ENCODE measurements at places on chromosomes 2 and 18.

DNA sequence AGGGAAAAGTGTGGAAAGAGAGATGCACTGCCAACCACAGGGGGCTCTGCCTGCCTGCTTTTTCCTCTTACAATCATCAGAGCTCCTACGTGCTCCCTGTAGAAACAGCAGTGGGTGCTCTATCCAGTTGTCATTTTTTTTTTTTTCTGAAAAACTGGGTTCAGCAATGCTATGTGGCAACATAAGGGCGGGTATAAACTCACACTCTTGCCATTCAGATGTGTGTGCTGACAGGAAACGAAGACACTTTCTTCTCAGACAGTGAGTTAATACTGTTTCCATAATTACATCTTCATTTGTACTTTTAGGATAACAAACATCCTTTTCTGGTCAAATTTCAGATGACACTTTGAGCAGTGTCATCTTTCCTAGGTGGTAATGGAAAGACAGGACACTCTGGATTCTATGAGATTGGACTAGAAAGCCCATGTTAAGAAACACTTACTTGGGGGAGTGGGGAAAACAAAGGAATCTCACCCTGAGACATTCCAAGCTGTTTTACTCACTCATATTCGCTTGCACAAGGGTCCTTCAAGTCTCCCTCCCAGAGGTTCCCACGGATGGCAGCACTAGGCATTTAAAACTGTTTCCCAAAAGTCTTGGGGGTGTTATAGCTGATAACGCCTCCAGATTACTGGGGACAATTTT is 41.3 kb downstream of the CCDC93 start:
- DNase-seq: no peak

DNA sequence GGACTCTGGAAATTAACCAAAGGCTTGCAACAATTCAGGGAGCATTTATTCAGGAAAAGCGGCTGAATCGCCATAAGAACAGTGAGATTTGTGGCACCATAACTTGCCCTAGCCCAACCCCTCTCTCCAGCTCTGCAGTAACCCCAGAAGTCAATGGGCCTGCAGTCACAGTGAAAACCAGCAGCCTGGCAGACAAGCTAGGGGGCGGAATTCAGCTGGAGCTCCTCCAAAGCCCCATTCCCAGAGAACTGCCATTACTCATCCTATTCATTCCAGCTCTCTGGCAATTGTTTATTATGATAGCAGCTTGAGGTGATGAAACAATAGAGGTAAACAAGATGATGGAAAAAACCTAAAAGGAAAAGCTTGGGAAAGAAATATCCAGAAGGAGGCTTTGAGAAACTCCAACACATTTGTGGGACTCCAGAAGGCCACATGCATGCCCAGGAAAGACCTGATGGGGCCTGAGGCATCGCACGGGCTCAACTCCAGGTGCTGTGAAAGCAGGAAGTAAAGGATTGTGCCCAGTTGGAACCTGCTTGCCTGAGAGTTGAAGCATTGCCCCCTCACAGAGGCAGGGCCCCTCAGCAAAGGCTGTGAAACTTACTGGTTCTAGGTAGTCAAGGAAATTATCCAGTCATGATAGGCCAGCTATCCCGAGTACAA is 126.7 kb downstream of the TWIST2 start:
- DNase-seq: no peak

- no peak for DNase-seq
Measured at GRCh38 chr2:160165996-160166395, 34.1 kb downstream of the ITGB6 start.

GRCh38 chr2:128091726-128092080 is 703 bp downstream of the UGGT1 start:
- DNase-seq: no peak

GRCh38 chr18:14086458-14087231 is 45.6 kb downstream of the ZNF519 start:
- no peak for DNase-seq

DNA sequence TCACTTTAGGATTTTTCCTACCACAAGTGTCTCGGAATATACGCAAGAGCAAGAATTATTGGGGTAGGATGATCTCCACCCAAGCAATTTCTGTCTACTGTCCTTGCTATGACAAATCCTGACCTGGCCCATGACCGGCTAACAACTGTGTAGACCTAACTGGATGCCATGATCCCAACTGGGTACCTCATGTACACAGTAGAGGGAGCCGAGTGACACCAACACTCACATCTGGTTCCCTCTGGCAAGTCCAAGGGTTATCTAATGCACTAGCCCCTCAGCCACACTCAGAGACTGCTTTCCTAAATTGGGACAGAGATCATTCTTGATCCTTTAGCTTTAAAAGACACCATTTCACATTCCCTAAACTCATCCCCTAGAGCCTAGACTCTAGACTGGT is 60.7 kb upstream of the ZNF532 start:
- no peak for DNase-seq

DNA sequence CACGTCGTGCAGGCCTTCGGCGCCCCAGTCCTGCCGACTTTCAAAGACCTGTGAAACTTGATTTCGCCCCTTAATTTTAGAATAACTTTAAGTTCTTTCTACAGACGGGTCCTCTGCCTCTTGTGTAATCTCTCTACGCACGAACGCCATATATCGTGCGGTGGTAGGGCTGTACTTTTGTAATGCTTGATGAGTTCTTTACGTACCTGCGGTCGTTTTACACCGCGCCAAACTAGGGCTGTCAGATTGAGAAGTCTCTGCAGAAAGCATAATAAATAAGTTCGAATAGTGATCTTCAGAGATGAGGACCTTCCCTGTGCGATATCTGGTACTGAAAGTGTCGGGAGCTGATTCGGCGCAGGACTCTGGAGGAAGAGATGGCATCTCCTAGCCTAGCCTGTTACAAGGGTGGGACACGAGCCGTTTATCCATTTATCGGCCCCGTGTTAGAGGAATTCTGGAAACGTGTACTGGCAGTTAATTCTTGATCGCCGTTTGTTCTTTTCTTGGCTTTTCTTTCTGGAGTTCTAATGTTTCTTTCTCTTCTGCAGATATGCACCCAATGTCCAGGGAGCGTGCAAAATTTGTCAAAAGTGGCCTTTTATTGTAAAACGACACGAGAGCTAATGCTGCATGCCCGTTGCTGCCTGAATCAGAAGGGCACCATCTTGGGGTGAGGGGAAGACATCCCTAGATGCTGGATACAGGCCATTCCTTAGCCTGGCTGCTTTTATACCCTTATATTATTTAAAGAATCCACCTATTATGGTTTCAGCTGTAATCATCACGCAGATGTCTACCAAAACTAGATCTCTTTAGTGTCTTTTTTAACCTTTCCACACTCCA is 781 bp upstream of the SLC5A6 start:
- peak; percentile 47 for DNase-seq

DNA sequence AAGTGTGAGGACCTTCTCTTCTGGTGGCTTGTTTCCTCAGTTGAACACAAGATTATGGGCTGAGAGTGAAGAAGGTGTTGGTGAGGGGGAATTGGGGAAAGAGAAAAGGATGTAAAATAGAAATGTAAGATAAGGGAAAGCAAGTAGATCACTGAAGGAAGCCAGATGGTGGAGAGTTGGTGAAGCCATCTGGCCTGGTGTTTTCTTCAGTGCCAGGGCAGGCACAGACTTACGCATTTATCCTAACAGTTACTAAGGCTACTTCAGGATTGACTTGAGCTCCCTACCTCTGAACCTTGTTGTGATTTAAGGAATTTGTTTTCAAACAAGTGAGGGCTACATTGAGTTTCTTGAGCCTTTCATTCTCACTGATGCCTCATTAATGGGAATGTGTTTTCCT is 113.8 kb downstream of the GALNT1 start:
- no peak for DNase-seq

- DNase-seq: no peak
Measured at GRCh38 chr18:22045221-22045918, 124.0 kb upstream of the GATA6 start.

- DNase-seq: no peak
Measured at GRCh38 chr2:66698091-66698490, 263.2 kb downstream of the MEIS1 start.

GRCh38 chr2:120871016-120871635 is 135.5 kb downstream of the GLI2 start:
- DNase-seq: no peak

DNA sequence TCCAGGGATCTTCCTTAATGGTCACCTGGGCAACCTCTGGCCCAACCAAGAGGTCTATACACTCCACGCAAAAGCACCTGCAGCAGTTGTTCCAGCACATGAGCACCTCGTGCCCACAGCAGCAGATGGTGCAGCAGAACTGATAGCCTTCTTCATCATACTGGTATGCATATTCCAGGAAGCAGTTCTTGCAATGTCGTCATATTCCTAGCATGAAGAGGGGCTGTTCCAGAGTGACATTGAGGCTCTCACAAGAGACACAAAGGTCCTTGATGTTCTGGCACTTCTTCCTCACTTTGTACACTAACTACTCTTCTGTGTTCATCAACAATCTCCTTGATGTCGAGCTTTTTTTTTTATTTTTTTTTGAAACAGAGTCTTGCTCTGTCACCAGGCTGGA is 386.2 kb downstream of the MEIS1 start:
- DNase-seq: no peak

- no peak for DNase-seq
Measured at GRCh38 chr2:163621445-163622004, 114.3 kb downstream of the FIGN start.

- no peak for DNase-seq
Measured at GRCh38 chr2:187215532-187216240, 232.4 kb downstream of the CALCRL start.

DNA sequence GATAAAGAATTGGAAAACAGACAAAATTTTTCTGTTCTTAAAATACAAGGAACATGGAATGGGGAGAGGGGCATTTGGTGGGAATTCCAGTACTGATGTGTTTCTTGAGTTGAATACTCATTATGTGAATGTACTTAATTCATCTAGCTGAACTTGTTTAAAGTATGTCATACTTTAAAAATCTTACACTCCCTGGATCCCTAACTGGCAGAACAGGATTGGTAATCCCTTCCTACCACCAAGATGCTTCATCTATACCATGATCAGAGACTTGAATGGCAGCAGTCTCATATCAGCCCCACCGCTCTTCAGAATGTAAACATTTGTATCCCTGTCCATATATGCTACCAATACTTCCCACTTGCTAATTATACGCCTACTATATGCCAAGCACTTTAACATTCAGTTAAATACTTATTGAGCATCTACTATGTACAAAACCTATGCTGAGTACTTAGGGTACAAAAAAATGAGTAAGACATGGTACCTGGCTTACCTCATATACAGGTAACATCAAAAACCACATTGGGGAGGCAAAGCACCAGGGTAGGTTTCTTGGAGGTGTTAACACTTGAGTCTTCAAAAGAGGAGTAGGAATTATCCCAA is 5.3 kb downstream of the MEMO1 start:
- no peak for DNase-seq

DNA sequence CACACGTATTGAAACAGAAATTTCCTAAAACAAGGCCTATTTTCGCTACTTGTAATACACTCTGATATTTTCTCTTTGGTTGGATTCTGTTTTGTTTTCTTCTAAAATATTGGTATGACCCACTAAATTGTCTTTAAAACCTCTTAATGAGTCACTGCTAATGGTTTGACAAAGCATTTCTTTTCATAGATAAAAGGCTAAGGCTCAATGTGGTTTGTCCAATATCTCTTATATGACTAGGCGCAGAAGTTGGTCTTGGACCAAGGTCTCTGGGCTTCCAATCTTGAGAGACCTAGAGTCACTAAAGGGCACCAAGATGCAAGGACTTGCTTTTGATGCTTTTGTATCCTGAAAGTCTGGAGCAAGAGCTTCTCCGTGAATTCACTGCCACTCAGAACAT is 498.2 kb upstream of the TCF4 start:
- no peak for DNase-seq

GRCh38 chr2:11329776-11330175 is 14.7 kb downstream of the ROCK2 start:
- DNase-seq: no peak

DNA sequence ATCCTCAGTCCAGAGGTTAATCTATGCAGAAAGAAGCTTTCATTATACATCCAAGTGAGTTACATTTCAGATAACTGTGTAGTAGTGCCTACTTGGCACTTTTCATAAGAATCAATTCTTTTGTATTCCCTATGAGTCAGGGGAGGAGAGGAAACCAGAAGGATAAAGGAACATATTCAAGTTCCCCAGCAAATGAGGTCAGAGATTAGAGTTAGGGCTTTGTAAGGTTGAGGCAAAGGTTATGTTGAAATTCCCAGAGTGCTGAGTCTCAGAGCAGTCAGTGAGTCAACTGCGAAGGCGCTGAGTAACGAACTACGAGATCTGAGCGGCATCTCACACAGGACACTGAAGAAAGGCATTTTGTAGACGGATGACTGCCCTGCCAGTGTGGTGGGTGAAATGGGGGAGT is 25.1 kb upstream of the ME2 start:
- no peak for DNase-seq

DNA sequence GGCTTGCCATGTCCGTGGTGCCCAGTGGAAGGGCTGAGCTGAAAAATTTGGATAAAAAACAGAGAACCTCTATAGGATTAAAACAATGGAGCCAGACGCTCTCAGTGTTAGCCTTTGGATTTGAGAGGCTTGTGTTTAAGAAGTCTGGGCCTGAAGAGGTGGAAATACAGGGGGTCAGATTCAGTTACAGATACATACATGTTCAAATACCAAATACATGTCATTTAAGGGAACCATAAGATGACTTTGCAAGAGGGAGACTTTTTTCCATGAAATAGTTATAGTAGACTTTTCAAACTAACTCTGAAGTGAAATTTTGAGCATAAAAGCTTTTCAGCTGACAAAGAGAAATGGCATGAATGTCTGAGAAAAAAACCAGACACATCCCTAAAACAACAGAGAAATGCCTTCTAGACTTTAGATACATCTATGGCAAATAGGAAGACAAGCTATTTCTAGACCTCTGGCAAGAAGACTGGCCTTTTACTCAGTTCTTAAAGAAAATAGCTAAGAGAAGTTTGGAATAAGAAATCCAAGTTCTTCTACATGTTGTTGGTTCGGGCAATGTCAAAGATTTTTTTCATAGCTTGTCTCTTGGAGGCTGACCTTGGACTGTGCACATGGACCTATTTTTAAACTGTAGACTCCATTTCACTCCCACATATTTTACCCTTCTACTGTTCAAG is 112.9 kb downstream of the LTBP1 start:
- no peak for DNase-seq

- DNase-seq: no peak
Measured at GRCh38 chr2:28094739-28095138, 204.2 kb downstream of the BABAM2 start.

- no peak for DNase-seq
Measured at GRCh38 chr2:127646487-127647241, 711 bp downstream of the GPR17 start.

DNA sequence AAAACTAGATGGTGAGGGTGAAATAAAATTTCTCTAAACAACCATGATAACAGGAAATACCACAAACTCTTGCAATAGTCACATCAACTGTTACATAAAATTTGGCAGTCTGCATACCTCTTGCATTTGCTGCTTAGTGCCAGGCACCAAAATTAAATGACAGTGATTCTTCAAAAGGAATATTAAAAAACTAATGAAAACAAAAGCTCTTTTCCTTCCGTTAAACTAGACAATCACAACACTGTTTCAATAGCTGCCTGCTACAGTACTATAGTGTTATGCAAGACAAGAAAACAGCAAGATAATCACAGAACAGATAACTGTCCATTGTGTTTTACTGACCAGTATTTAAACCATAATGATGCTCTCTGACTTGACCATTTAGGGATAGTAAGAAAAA is 239.0 kb upstream of the SMAD7 start:
- DNase-seq: no peak

- no peak for DNase-seq
Measured at GRCh38 chr2:137173463-137173862, 408.1 kb downstream of the THSD7B start.
